ENCODE measurements at places on chromosomes 1 and 21.

DNA sequence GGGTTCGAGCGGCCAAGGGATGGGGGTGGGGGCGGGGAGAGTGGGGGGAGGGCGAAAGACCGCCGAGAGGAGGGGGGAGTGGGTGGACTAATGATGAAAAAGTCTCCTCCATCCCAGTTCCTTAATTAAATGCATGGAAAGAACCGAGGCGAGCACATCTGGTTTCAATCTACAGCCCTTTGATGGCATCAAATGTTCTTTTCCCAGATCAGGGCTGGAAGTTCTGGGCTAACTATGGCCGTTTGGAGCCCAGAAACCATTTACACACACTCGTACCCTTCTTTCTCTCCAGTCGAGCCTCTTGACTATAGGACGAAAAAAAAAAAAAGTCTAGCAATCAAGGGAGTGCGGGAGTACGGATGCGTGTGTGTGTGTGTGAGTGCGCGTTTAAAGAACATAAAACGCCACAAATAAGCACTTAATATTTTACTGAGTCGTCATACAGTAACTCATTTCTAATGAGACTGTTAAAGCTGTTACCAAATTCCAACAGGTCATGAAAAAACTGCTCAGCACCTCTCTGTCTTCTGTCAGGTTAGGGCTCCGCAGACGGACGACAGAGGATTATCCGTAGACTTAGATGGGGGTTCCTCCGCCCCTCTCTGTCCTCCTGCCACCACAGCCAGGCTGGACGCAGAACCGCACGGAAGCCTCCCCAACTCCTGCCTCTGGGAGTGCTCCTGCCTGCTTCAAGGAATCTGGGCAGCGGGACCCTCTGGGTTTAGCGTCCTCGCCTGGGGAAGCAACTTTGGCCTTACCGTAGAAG, 2.1 kb upstream of the PRRX1 start:
- DNase-seq = peak; percentile 29

DNA sequence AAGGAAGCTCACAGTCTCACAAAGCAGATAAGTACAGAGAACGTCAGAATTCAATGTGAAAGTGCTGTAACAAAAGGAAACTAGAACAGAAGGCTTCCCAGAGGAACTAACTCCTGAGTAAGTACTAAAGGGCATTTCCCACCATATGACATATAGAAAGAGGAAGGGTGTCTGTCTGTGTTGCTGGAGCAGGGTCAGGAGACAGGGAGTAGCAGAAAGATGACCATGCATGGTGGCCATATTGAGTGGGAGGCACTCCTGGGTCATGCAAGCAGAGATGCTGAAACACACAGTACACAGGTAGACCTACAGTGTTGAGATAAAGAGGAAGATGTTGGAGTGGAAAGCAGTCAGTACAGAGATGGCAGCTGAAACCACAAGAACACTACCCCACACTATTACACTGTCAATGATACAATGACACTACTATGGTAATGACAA, 47.3 kb downstream of the SLC25A24 start:
- DNase-seq = no peak

- no peak for DNase-seq
Measured at GRCh38 chr1:36208978-36209703, 15.1 kb upstream of the THRAP3 start.

DNA sequence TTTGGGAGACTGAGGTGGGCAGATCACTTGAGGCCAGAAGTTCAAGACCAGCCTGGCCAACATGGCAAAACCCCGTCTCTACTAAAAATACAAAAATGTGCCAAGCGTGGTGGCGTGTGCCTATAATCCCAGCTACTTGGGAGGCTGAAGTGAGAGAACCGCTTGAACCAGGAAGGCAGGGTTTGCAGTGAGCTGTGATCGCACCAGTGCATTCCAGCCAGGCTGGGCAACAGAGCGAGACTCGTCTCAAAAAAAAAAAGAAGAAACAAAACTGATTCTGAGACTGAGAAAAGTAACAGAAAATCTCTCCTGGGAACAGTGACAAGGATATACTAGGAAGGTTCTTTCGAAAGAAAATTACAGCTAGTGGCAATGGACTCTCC, 20.9 kb downstream of the USP48 start:
- no peak for DNase-seq

GRCh38 chr1:240635466-240636256, 23.7 kb upstream of the GREM2 start:
- DNase-seq = no peak

GRCh38 chr1:111911776-111912515, 77.5 kb downstream of the KCND3 start:
- DNase-seq = no peak

- DNase-seq = peak; percentile 6
Measured at GRCh38 chr1:77120950-77121349, 98.3 kb downstream of the PIGK start.

GRCh38 chr1:51139474-51139873, 37.4 kb downstream of the C1orf185 start:
- no peak for DNase-seq

- no peak for DNase-seq
Measured at GRCh38 chr1:42311138-42311537, 23.9 kb downstream of the FOXJ3 start.

DNA sequence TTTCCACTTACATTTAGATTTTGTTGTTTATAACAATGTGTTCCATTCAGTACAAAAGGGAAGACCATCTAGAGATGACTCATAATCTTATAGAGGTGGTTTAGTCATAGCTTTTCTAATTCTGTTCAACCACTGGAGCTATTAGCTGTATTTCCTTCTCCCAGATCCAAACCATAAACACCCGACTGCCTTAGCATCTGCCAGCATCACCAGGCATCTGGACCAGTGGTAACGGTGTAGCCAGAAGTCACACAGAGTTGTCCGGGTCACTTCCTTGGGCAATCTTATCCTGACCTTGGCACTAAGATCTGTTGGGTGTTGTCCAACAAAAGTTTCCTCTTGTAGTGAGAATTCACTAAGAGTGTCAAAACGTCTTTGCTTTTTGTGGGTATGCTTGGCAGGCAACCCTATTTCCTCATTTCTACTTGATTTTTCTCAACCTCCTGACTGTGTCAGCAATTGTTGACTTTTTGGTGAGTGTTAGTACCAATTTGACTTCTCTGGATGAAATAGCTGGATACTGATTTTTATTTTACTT, 372.1 kb upstream of the B3GALT2 start:
- DNase-seq = no peak

- no peak for DNase-seq
Measured at GRCh38 chr1:84000954-84001495, 2.1 kb upstream of the TTLL7 start.

DNA sequence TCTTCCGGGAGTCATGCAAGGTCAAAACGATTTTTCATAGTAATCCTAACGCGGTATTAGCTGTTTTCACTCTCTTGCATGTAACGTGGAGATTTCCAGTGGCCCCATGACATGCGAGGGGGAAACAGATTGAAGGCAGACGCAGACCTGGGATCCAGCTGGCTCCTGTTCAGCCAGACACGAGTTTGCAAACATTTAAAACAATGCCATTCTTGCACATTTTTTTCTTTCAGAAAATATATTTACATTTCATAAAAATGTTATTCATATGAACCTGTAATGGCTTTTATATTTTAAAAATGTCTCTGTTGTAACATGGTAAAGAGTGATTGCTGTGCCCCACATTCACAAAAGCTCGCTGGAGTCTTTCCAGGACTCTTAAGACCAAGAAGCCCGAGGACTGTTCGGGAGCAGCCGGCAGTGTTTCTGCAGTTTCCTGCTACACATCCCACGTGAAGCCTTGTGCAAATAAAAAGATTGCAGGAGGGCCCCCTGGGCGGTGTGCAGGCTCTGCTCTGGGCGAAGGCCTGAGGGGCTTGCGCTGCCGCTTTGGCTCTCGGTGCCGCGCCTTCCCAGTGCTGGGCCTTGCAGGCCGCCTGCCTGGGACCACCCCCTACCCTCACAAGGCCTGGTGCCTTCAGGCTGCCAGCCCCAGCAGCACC, 184.9 kb downstream of the DYRK1A start:
- peak; percentile 15 for DNase-seq

DNA sequence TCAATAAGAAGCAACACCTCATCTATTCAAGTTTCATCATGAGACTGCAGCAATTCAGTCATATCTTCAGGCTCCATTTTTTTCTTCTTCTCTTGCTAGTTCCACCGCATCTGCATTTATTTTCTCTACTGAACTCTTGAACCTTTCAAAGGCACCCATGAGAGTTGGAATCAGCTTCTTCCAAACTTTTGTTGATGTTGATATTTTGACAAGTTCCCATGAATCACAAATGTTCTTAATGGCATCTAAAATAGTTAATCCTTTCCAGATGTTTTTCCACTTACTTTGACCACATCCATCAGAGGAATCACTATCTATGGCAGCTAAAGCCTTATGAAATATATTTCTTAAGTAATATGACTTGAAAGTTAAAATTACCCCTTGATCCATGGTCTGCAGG, 434.3 kb downstream of the GPATCH2 start:
- DNase-seq = peak; percentile 15

DNA sequence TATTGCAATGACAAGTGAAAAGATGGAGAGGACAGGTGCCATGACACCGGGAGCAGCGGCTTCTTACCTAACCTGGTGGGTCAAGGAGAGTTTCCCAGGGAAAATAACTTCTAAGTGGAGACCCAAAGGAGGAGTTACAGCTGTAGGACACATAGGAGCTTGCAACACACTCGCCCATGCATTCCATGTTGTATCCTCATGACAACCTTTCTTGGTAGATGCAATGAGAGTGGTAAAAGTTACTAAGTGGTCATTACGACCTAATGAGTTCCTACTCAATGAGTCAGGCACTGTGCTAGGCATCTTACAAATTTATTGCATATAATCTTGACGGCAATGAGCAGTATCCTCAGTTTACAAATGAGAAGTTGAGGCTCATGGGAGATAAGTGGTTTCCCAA, 119.5 kb upstream of the HOOK1 start:
- DNase-seq = no peak

GRCh38 chr1:160127865-160128523, 12.4 kb downstream of the ATP1A2 start:
- DNase-seq = no peak

GRCh38 chr1:208731981-208732821, 488.0 kb upstream of the PLXNA2 start:
- DNase-seq = peak; percentile 96

DNA sequence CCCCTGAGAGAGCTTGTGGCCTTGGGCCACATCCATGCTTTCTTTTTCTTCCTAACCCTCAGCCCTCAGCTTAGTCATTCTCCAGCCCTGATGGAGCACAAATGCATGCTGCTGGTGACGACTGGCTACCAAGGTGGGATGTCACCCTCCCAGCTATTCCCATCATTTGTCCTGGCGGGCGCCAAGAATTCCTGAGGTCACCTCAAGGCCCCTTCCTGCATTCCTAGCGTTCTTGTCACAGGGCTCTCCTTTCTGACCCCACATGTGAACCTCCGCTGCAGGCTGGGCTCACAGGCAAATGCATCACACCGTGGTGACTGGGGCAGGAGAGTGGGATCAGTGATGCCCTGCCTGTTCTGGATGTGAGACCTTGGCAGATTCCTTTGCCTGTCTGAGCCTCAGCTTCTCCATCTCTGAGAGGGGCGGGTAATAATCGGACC, 53.4 kb upstream of the IFFO2 start:
- DNase-seq = no peak

DNA sequence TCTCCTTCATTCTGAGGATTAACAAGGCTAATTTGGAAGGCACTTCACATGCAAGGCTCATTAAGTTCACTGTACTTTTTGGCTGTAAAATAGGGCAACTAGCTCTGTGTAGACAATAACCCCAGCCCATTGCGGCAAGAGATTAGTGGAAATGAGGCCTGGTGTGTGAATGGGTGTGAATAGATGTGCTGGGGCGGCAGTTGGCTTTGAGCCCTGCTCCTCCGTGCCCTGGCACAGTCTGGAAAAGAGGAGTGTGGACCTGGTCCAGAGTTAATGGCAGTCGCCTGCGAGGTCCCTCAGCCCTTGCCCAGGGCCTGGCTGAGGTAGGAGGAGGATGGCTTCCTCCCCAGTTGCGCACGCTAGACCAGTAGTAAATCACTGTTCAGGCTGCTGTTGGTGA, 4.8 kb downstream of the KISS1 start:
- DNase-seq = no peak

GRCh38 chr1:6475381-6476133, 9.6 kb upstream of the TNFRSF25 start:
- DNase-seq = peak; percentile 57

DNA sequence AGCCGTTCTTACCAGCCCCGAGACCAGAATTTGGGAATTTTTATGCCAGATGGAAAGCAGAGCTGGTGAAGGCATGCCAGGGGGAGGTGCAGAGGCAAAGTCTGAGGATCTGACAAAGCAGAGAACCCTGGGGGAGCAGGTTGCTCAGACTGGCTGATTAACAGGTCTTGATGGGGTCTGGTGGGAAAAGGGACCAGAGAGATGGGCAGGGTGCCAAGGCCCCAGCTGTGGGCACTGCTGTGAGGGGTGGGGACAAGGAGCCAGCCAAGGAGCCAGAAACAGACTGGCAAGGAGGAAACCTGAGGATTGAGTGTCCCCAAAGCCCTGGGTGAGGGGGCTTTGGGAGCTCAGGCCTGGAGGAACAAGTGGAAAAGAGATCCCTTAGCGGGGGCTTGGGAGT, 21.4 kb downstream of the RPS6KA1 start:
- DNase-seq = no peak

DNA sequence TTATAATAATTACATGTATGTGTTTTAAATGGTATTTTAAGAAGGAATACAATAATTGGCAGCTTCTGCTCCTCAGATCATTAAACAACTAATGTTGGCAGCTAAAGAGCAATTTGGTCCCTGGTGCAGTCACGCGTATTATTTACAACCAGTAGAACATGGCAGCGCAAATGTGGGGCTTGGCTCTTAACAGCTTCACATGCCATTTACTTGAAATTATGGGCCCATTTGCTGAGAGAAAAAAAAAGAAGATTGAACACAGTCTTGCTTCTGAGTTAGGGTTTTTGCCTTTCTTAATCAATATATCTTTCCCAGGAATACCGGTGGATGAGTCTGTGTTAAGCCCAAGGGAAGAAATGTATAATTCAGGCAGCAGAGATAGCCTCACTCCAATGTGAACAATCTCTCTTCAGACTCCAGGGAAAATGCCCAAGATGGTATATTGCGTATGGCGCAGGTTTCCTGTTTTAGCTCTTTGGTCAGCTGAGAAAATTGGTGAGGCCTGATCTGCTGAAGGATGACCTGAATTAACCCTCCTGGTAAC, 174.5 kb downstream of the DISC1 start:
- no peak for DNase-seq

- no peak for DNase-seq
Measured at GRCh38 chr1:63073309-63074306, 248.8 kb upstream of the FOXD3 start.

GRCh38 chr1:5338466-5338865, 653.8 kb downstream of the NPHP4 start:
- no peak for DNase-seq

- DNase-seq = no peak
Measured at GRCh38 chr1:189424746-189425331, 1052.8 kb downstream of the BRINP3 start.

DNA sequence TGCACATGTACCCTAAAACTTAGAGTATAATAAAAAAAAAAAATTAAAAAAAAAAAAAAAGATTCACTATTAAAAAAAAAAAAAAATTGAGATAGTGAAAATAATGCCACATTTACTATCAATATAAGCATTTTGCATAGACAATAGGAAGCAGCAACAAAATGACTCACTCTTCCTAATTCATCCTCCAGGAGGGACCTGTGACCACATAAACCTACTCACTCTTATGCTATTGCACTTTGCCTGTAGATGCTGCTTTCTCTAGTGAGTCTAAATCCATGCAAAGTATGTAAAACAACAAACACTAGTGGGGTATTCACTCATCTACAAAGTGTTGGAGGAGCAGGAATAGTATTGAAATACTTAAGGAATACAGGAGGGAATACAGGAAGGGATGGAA, 2.9 kb downstream of the OR10J5 start:
- DNase-seq = no peak

- DNase-seq = peak; percentile 26
Measured at GRCh38 chr21:37266515-37267221, 466 bp downstream of the VPS26C start.
